ENCODE measurements at places on chromosomes 1 and 21. TPM values are rescaled to one million over a fixed set of nuclear protein-coding genes. Genes with fewer than 3 reads are reported as not detected.

- DNase-seq: peak; percentile 75
Observed at GRCh38 chr1:201191653-201192260, 1.1 kb downstream of the IGFN1 start.

DNA sequence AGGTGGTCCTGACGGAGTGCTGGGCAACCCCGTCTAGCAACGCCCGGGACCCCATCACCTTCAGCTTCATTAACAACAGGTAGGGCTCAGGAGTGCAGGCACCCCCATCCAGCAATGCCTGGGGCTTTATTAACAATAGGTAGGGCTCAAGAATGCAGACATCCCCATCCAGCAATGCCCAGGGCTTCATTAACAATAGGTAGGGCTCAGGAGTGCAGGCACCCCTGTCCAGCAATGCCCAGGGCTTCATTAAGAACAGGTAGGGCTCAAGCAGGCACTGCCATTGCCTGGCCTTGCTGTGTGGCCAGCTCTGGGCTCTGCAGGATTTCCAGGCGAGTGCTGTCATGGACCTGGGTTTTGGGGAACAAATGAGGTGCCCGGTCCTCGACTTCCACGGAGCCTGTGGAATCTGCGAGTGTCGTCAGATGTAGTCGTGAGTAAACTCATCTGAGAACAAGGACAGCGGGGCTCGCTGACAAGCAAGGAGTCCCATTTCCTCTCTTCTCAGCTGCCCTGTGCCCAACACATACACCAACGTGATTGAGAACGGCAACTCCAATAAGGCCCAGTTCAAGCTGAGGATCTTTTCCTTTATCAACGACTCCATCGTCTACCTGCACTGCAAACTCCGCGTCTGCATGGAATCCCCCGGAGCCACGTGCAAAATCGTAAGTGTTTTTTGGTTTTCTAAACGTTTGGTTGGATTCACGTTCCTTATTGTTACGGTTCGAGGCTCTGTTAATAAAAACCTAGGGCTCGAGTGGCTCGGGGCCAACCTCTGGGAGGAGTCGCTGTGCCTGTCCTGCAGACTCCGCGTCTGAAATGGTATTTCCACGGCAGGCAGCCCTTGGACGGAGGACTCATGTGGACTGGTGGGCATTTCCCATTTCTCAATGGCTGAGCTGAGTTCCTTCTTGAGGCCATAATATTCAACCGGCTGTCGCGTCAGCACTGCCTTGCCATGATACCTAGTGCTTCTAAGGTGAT, 56.3 kb downstream of the UMODL1 start:
- DNase-seq: no peak

FDPS gene
- 184 TPM for total RNA-seq

DNA sequence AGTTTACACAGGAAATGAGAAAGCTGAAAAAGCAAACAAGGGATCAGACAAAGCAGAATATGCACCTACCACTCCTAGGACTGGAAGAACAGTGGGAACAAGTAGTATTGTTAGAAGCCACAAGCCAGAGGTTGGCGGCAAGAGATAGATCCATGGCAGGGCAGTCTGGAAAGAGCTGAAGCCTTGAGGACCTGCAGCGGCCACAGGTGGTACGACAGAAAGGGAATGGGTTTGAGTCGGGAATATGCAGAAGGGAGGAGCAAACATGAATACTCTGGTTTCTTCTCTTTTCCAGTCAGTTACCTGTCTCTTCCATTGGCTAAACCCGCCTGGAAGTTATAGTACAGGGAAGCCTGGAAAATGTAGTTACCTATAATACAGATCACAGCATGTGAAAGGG, 3.9 kb upstream of the PCNX2 start:
- no peak for DNase-seq

C1orf21 gene
- total RNA-seq: 4.6 TPM

DNA sequence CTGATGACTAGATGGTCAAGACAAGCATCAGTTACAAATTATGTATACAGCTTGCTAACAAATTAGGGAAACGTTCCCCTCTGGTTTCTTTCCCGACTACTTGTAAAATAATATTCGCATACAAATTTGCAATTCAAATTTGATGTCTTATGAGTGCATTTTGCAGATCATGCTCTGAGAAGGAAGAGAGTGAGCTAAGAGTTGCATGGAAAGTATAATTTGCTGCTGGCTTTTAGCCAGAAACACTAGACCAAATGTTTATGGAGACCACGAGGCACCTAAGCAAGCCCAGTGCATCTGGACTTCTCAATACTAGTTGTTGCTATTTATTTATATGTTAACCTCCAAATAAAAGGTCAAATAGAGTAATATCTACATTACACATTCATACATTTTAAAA, 216.0 kb downstream of the SMYD3 start:
- no peak for DNase-seq

DNA sequence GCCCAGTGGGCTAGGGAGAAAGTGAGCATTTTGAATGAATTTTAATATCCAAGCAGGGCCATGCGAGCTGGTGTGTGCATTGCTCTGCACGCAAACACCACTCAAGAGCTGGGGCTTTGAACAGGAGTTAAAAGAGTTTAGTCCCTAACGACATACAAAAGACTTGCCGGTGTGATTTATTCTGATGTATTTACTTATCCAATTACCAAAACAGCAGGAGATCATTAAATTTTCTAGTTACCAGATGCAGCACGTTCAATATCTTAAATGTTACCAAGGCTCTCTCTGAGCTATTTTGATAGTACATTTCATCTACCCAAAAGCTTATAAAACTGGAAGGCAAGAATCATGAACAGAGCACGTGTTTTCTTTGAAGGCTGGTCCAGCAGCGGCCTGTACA, 30.0 kb upstream of the DMRTA2 start:
- DNase-seq: no peak

DNA sequence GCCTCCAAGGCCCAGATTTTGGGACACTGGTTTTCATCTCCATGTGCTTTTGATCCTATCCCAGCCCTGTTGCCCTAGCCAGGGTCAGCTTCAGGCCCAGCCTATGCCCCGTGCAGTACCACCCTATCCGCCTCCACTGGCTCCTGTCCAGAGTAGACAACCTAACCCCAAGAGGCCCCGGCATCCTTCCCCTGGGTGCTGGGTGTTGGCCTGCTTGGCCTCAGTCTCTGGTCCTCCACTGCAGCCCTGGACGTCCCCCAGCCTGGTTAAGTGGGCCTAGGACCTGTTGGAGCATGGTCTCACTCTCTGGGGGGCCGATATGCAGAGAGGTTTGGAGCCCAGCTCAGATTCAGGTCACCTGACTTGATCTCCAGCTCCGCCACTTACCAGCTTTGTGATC, 1.6 kb downstream of the CSF3R start:
- no peak for DNase-seq

DNA sequence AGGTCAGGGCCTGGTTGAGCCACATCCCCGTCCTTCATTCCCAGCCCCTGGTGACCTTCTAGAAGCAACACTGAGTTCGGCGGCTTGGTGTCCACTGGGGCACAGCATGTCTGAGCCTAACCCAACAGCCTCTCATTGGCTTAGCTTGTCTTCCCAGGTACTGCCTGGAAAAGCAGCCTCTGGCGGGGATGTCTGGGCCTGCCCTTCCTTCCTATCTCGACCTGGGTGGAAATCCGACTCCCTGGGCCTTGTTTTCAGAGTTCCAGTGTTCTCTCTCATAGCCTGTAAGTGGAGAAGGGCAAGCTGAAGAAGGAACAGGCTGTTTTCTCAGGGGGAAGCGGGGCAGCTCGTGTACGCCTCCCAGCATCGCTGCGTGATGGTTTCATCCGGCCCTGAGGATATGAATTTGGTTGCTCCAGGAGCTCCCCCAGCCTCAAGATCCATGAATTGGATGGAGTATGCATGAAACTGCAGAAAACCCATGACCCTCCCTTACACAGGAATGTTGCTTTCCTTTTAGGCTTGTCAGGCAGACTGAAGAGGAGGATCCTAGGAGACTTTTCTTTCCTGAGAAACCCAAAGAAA, 116.5 kb upstream of the IRF2BP2 start:
- no peak for DNase-seq

DNA sequence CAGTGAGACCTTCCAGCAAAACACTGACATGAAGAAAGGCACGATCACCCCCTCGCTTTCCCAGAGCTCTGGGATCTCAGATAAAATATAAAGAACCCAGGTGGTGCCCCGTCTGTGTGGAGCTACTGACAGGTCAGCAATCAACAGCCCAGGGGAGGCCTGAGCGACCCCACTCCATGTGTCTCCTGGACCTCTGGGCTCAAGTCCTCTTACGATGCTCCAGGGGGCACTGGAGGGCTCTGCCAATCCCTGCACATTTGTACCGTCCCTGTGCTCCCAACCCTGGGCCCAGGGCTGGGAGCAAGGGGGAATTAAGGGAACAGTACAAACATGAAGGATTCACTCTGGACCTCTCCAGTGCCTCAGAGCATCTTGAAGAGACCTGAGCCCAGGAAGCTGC, 12.5 kb downstream of the S100A7A start:
- DNase-seq: no peak

DNA sequence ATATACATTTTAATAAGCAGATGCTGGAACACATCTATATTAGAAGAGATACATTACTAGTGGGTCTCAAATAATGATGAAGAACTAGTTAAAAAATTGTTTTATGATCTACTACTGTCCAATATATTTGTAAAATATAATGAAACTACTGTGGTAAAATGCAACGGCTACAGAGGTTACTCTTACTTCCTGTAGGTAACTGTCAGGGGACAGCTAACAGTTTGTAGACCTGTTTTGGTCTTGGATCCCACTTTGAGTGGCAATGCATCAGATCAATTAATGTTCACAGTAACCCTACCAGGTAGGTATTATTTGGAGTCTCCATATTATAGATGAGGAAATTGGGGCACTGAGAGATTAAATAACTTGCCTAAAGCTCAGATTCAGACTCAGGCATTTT, 26.7 kb upstream of the MYSM1 start:
- DNase-seq: no peak

KRTAP10-10 gene
- total RNA-seq: not detected

GRCh38 chr1:172935062-172935592, 115.6 kb downstream of the TNFSF18 start:
- no peak for DNase-seq

DNA sequence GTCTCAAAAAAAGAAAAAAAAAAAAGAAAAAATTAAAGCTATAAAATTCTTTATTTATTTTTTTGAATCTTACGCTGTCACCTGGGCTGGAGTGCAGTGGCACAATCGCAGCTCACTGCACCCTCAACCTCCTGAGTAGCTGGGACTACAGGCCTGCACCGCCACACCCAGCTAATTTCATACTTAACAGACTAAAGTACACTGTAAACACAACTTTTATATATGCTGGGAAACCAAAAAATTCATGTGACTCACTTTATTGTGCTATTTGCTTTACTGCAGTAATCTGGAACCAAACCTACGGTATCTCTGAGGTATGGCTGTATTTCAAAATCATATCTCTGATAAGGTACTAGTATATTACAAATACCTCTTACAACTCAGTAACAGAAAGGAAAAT, 40.3 kb downstream of the HSF2BP start:
- no peak for DNase-seq

GRCh38 chr1:216600730-216601609, 122.3 kb downstream of the ESRRG start:
- DNase-seq: no peak

LRRIQ3 gene
- total RNA-seq: 2.3 TPM

DNA sequence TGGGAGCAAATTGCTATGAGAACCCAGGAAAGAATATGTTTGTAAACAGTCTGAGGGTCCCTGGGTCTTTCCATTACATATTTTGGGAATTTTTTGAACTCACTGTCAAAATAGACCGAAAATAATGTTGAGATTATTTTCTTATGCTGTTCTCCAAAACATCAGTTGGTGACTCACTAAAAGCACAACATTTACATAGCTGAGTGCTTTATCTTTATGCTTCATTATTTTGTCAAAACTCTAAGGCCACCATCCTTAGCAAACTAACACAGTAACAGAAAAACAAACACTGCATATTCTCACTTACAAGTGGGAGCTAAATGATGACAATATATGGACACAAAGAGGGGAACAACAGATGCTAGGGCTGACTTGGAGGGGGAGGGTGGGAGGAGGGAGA, 459.3 kb downstream of the ADGRL2 start:
- DNase-seq: no peak

DNA sequence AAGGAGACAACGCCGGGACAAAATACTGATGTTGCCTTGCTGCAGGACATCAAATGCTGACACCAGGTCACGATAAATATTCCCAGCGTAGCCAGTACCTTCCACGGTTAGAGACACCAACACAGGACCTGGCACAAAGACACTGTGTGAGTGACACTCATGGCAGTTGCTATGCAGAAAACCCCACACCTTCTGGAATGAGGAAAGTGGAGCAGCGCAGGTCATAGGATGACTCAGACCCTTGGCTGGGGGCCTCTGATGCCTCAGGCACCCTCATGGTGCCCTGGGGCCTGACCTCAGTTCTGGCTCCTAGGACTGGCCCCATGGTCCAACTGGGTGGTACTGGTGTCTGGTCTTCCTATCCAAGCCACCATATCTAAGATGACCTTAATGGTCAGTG, 7.0 kb downstream of the DCST2 start:
- DNase-seq: no peak

SNAP47 gene
- total RNA-seq: 35.3 TPM

GRCh38 chr1:7300893-7301663, 470.0 kb upstream of the VAMP3 start:
- DNase-seq: no peak

FOXO6 gene
- 0.19 TPM for total RNA-seq

MYBPH gene
- total RNA-seq: not detected

CYYR1 gene
- not detected for total RNA-seq

DNA sequence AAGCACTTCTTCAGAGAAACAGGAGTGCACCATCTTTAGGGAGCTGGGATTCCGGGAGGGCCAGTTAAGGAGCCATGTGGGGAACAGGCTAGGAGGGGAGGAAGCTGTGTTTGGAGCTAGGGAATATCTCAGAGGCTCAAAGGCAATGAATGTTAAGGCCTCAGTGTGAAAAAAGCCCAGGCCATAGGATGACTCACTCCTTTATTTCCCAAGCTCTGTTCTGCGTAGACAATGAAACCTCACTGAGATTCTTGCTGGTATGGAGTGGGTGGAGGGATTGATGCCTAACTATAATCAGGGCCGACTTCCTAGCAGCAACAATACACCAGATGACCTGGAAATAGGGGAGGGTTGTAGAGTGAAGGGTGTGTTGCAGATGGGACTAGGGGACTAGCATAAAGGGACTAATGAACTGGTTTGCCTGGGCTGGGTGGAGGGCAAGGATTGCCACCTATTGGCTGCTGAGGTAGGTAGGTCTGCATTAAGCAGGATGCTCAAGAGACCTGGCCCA, 2.1 kb downstream of the GNAT2 start:
- no peak for DNase-seq

CATSPERE gene
- 0.38 TPM for total RNA-seq

GRCh38 chr1:179036844-179037465, 11.3 kb downstream of the FAM20B start:
- peak; percentile 58 for DNase-seq

TRIM17 gene
- 6.2 TPM for total RNA-seq

WNT4 gene
- total RNA-seq: not detected

- no peak for DNase-seq
Observed at GRCh38 chr21:25750085-25750484, 15.3 kb downstream of the GABPA start.

- DNase-seq: no peak
Observed at GRCh38 chr1:99660496-99660895, 14.6 kb downstream of the PALMD start.

Measured in activated T-cell treated with anti-CD3 and anti-CD28 coated beads, Interleukin-2, amount 50 U/mL, for 72 hours (primary cell).